ENCODE measurements at places on chromosomes 12 and 14. TPM values are rescaled to one million over a fixed set of nuclear protein-coding genes. Genes with fewer than 3 reads are reported as not detected.

DNA sequence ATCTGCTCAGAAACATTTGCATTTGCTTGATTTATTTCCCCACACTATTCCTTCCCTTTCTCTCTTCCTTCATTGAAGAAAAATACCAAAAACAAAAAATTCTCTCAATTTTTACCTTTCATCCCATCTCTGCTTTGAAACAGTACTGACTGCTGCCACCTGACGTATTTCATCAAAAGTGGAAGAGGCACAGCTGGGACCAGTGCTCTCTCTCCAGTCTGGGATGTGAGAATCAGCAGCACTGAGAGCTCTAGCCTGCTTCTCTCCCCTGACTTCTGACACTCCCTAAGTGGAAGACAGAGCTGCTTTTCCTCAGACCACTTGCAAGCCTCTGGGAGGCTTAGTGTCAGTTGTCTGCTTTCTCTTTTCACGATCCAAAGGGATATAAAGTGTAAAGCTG lies 36.9 kb downstream of the TTLL5 start:
- no peak for DNase-seq

DNA sequence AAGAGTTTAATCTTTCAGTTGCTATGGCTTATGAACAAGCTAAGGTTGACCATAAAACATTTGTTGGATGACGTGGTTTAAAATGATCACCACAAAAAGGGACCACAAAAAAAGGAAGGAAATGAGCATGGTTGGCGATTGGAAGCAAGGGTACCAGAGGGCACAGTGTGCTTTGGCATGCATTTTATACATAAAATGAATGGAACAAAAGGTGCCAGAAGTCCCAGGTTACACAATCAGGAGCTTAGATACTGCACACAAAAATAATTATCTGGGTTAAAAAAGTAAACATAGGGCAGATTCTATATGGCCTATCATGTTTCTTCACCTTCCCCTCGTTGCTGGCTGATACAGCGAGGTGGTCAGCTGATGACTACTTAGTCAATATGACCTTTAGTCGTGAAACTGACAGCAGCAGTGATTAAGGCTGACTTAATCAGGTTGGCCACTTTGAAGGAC lies 50.7 kb downstream of the ZC3H14 start:
- DNase-seq, result no peak

DNA sequence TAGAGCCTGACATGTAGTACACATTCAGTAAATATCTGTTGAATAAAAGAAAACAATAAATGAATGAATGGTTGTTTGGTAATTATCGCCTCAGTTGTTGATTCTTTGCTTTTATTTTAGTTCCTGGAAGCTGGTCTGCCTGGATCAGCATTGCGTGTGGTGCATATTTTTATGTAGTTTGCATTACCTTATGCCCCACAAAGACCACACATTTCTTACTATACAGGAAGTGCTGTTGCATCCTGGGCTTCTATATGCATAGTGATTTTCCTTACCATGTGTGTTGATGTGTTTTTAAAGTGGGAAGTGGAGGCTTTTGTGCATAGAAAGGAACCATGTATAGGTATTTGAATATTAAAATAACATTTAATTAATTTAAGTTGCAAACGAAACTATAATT lies 43.6 kb downstream of the DYRK2 start:
- DNase-seq, result no peak

GRCh38 chr12:89386138-89386537 lies 33.8 kb upstream of the DUSP6 start:
- DNase-seq, result no peak

HOXC9 gene
- total RNA-seq, result 6.3 TPM

RNASE12 gene
- total RNA-seq, result not detected
